Astrocyte of the hippocampus (primary cell): ENCODE measurements at places on chromosomes 2 and 18.

- DNase-seq, result no peak
Observed at GRCh38 chr2:190170673-190171072, 108.1 kb upstream of the MSTN start.

DNA sequence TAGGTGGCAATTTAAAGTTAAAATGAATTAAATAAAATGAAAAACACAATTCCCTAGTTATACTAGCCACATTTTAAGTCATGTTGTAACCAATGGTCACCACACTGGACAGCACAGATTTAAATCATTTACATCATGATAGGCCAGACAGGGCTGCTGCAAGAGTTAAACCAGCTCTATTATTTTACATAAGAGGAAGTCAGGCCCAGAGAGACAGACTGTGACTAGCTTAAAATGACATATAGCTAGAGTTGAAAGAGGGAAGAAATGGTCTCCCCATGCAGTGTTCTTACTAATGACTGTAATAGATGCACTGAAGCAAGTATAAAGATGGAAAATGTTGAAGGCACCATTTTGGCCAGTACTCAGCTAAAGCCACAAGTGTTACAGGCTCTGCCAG is 69.6 kb downstream of the SLC66A3 start:
- no peak for DNase-seq

GRCh38 chr2:5693287-5694201 is 1.4 kb downstream of the SOX11 start:
- DNase-seq, result peak; percentile 73

DNA sequence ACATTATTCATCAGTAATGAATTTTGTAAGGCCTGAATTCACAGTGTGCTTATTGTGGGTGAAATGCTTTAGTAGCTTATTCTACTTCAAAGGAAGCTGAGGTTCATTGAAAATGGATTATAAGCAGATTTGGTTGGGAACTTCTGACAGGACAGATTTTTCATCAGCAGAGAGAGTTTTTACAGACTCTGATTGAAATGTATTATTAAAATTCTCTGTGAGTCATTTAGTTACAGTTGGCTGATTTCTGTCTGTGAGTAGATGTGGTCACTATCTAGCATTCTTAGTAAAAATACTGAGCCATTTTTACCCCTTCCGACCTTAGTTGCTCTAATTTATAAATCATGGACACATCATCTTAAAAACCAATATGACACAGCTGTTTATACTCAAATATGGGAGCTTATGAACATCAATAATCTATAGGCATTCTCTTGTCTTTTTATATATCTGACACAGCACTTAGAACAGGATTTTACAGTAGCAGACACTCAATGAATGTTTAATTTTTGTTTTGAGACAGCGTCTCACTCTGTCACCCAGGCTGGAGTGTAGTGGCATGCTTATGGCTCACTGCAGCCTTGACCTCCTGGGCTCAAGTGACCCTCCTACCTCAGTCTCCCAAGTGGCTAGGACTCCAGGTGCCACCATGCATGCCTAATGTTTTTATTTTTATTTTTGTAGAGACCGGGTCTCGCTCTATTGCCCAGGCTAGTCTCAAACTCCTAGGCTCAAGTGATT is 239.6 kb downstream of the BABAM2 start:
- peak; percentile 57 for DNase-seq

DNA sequence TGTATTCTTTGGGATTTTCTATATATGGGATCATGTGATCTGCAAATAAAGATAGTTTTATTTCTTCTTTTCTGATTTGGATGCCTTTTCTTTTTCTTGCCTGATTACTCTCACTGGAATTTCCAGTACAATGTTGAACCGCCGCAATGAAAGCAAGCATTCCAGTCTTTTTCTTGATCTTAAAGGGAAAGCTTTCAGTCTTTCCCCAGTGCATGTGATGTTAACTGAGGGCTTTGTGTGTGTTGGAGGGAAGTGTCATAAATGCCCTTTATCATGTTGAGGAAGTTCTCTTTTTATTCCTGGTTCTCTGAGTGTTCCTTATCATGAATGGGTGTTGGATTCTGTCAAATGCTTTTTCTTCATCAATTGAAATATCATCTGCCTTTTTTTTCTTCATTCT is 16.9 kb upstream of the CYBRD1 start:
- DNase-seq, result peak; percentile 69

- no peak for DNase-seq
Observed at GRCh38 chr2:201208563-201209252, 25.8 kb downstream of the CASP10 start.

DNA sequence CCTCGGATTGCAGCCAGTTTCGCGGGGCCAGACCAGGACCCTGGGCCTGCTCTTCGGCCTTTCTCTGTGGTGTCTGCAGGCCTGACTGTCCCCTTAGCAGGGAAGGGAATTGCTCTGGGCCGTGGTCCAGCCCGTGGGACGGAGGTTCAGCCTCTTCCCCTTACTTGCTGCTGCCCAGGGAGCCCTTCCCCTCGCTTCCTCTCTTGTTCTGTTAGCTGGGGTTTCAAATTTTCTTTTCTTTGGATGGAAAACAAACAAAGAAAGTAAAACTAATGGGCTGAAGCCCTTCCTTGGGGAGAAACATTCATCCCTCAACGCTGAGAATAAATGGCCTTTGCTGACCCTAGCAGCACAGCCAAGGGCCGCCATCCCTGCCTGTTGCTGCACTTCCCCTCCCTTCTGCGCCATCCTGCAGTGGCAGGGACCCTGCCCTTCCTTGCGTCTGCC is 52.4 kb downstream of the ASAP2 start:
- DNase-seq, result peak; percentile 50

GRCh38 chr2:220847589-220847988 is 724.5 kb downstream of the EPHA4 start:
- DNase-seq, result peak; percentile 91

GRCh38 chr2:222318026-222318711 is 19.4 kb upstream of the PAX3 start:
- DNase-seq, result peak; percentile 74

GRCh38 chr2:60505880-60506260 is 47.6 kb downstream of the BCL11A start:
- DNase-seq, result no peak

DNA sequence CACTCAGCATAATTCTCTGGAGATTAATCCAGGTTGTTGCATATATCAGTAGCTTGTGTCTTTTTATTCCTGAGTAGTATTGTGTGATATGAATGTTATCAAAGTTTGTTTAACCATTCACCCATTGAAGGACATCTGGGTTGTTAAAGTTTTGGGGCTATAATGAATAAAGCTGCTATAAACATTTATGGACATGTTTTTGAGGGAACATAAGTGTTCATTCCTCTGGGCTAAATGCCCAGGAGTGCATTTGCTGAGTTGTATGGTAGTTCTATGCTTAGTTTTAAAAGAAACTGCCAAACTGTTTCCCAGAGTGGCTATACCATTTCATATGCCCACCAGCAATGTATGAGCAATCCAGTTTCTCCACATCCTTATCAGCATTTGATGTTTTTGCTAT is 21.8 kb upstream of the KCNJ13 start:
- no peak for DNase-seq

DNA sequence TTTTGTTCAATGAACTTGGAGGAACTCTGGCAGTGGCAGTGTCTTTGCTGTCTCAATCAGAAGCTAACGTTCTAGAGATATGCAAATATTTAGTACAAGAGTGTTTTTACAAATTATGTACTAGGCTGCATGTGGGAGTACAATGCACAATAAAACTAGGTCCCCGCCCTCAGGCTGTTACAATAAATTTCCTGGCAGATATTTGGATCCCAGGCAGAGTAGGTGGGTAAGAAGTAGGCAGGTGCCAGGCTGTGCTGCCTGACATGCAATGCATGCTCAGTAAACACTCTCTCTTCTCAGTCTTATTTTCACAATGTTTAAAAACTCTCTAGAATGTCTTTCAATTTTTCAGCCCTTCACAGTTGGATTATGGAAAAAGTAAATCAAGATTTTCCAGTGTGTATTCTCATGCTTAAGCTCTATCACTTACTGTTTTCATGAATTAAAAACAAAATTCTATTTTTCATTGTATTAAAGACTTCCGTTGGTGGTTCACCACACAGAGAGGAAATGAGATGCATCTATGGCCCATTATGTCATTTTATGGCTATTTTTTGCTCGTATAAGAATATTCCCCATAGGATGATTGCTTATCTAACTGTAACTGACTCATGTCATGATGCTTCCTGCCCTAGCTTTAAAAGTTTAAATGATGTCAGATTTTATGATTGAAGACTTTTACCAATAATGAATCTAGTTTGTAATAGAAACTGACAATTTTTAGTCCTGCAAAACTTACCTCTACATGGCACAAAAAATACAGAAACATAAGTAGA is 346.1 kb downstream of the RND3 start:
- no peak for DNase-seq

DNA sequence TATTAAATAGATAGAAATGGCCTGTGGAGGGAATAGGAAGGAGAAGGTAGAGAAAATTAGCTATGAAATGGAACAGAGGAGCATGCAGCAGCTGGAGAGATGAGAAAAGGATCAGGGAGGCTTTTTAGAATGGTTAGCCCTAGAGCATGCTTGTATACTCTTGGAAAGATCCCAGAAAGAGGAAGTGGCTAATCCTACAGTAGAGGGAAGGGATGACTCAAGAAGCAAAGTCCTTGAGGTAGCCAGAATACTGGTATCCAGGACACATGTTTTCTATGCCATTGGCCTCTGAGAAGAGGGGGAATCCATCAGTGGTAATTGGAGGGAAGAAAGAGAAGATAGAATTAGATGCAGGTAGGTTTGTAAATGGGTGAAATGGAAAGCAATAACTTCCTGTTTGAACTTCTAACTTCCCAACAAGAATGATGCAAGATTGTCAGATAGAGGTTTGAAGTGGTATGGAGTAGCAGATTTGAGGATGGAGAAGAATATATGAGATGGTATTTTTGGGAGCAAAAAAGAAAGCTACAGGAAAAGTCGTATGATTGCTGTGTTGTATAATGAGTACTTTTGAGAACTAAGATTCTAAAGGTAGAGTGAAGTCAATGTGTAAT is 17.1 kb upstream of the OSBPL6 start:
- DNase-seq, result peak; percentile 23

- DNase-seq, result peak; percentile 24
Observed at GRCh38 chr2:127541809-127542208, 6.3 kb downstream of the MYO7B start.

- DNase-seq, result peak; percentile 57
Observed at GRCh38 chr18:6055711-6056110, 160.4 kb upstream of the TMEM200C start.

- DNase-seq, result no peak
Observed at GRCh38 chr18:31510319-31510718, 12.3 kb downstream of the DSG2 start.

DNA sequence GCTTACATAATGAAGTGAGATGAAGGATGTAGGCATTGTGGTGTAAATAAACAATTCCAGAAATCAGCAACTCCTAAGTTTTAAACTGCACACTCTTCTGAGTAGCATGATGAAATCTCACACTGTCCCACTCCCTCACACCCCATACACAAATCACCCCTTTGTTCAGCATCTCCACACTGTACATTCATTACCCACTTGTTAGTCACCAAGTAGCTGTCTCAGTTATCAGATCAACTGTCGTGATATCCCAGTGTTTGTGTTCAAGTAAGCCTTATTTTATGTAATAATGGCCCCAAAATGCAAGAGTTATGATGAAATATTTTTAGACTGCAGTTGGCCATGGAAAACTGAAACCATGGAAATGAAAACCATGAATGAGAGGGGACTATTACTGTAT is 135.7 kb downstream of the GRB14 start:
- peak; percentile 6 for DNase-seq

- peak; percentile 13 for DNase-seq
Observed at GRCh38 chr2:61534926-61535325, 3.2 kb downstream of the XPO1 start.

DNA sequence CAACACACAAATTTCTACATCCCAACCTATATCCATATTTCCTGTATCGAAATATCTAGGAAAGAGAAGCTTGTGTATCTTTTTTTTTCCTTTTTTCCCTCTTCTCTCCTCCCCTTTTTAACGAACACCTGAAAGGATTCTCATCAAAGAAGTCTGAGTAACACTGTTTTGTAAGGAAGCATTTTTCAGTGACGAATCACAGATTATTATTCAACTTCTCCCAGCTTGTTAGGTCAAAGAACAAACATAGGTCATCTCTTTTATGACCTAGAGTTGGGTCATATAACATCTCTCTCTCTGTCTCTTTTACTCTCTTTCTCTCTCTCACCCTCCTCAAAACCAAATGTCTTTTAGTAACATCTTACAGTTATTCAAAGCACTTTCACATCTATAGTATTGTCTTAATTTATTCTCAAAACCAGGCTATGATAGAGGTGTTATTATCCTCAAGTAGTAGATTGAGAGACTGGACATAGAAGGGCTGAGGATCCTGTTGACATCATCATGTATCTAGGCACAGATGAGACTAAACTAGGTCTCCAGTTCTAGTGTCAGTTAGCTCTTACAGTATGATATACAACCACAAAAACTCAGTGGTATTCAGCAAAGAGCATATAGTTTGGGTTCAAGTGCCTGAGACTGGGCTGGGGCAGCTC is 80.1 kb upstream of the SPOPL start:
- peak; percentile 42 for DNase-seq

GRCh38 chr2:74513605-74514367 is 464 bp upstream of the TLX2 start:
- peak; percentile 45 for DNase-seq

- no peak for DNase-seq
Observed at GRCh38 chr2:186617148-186617547, 27.3 kb downstream of the ITGAV start.

- no peak for DNase-seq
Observed at GRCh38 chr18:14085770-14086457, 46.3 kb downstream of the ZNF519 start.

GRCh38 chr18:2878656-2879330 is 32.0 kb downstream of the EMILIN2 start:
- no peak for DNase-seq

- DNase-seq, result peak; percentile 85
Observed at GRCh38 chr2:112579241-112579640, 5.2 kb upstream of the CHCHD5 start.

DNA sequence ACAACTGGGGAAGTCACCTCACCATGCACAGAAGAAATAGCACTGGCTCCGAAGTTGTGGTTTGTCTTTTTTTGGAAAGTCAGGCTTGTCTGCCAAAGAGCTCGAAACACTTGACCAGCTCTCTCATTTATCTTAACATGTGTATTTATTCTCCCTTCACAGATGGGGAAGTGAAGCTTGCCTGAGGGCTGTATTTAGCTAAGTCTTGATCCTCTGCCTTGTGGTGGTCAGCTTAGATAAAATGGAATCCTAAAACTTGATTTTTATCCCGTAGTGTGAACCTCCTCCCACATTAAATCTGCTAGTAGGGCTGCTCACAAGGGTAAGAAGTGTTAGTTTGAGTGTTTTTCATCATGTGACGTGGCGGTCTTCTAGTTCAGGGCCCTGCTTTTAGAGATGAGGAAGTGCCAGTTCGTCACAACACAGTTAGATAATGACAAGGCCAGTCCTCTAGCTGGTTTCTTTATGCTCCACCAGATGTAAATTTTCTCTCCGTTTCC is 89.7 kb downstream of the TMEM247 start:
- peak; percentile 48 for DNase-seq

- DNase-seq, result no peak
Observed at GRCh38 chr2:111675419-111676194, 208.4 kb downstream of the ANAPC1 start.
